Adipocyte (in vitro differentiated cells): ENCODE measurements at places on chromosomes 6 and 20.

DNA sequence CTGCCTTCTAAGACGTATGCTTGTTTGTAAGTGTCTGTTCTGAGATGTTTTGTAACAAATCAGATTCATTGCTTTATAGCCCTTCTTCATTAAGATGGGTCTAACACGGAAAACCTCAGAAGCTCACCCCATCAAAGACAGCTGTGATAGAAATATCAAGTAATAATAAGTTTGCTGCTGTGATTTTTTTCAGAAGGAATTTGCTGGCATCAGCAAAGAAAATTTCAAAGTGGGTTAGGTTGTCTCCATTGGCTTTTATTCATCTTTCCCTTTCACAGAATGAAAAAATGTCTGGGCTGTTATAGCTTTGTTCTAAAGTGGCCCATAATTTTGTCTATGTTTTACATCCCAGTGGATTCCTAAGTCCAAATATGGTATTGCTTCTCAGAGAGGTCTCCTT, 81.4 kb downstream of the SLX4IP start:
- DNase-seq: no peak

GRCh38 chr20:47727170-47727880, 58.0 kb downstream of the SULF2 start:
- DNase-seq: no peak

DNA sequence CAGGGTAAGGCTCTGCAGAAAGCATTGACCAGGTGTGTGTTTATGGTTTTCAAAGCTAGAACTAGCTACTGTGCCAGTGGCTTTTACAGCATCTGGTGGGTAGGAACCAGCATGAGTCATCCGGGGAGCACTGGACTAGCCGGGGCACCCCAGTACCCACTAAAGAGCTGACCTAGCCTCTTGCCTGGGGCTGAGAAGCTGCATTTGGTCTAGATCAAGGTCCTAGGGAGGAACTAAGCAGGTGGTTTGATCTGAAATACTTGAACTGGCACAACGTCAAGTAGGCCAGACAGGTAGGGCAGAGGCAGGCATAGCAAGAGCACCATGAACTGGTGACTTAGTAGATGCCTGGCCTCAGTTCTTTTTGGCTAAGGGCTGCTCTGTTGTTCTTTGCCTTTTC, 109.8 kb upstream of the PTPRK start:
- no peak for DNase-seq

DNA sequence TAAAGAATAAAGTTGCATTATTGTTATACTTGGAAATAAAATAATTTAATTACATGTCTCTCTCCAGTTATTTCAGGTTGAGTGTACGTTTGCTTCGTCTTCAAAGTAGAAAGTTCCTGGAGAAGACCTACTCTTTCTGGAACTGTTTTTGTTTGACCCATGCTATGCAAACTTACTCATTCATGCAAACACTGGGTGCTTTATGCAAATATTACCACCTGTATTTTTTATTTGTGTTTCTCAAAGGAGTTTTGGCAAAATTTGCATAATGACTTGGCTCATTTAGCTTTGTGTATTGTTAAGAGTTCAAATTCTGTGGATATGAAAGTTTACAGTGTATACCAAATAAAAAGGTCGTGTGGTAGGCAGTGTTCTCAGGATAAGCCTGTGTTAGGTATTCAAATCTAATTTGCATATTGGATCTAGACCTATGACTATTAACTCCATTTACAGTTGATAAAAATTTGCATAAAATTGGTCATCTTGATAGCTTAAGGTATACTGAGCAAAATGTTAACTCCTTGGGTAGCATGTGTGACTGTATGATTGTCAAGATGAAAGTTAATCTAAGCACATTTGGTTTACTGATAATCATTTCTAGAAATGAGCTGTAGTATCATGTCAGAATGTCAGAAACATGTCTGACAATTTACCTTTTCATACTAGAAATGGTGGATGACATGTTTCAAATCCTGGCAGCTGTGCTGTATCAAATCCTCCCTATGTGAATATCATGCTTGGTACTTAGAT, 65.2 kb downstream of the CDKAL1 start:
- DNase-seq: no peak

- DNase-seq: no peak
Observed at GRCh38 chr20:32780749-32781655, 18.8 kb downstream of the DNMT3B start.

- DNase-seq: no peak
Observed at GRCh38 chr20:38166703-38167233, 1.7 kb upstream of the TGM2 start.

DNA sequence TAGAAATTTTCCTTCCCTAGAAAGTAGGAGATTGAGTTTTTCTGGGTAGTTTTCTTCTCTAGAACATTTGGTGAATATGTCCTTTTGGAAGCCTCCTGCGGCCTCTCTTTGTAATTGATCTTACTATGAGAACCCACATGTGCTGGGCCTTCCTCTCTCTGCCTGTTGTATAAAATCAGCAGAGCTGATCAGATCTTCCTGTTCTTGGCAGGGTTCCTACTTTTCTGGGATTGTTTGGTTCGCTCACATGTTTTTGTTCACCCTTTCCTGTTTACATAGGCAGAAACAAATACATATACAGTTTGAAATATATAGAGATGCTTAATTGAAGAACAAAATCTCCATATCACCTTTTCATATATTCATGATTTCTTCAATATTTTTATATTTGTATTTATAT, 57.8 kb downstream of the IL22RA2 start:
- peak; percentile 3 for DNase-seq

GRCh38 chr6:152458648-152459644, 178.2 kb downstream of the SYNE1 start:
- no peak for DNase-seq

DNA sequence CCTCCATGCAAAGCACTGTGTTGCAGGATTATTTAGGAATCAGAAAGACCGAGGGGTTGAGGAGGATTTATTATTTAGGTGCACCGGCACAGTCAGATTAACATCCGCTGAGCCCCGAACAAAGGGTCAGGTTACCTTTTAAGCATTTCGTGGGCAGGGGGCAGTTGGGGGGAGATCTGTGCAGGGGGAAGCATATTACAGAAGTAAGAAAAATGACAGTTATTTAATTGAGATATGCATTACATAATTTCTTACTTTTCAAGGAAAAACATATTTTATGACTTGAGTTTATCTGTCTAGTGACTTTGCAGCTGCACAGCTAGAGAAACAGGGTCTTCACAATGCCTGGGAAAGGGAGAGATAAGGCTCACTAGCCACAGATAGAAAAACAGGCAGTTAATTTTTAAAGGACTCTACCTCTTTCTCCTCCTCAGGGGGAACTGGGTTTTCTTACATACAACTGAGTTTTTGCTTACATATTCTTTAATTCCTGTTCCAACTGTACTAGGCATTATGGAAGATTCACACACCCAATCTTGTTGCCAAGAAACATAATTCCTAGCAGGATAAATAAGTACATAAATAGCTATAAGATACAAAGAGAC, 1.7 kb upstream of the HINT3 start:
- no peak for DNase-seq

DNA sequence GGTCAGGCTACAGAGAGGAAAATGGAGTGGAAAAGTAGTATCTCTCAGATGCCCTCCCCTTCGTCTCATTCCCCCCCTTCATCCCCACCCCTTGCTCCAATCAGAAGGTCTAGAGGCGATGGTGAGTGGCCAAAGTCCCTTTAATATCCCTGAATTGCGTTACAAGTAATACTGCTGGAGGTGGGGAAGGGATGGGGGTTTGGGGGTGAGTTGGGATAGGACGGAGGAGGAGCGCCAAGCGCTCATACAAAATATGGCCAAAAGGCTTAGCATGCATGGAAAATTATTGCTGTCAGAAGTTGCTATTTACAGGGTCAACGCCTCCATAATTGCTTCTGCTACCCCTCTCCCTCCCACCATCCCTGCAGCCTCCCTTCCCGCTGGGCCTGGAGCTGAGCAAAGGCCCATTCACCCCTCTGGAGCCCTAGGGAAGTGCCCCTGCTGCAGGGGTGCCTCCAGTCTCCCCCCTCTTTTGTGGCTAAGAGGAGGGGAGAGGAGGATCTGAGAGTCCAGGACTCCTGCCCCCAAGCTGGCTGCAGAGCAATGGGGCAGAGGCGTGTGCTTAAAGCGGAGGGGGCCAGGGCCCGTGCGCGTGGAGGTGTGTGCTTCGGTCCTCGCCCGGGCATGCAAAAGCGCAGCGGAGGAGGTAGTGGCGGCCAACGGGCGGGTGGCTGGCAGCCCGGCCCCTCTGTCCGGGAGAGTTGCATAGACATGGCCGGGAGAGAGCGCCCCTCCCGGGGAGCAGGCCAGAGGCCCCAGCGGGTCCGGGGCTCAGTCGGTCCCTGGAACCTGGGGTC, 8.7 kb upstream of the SRXN1 start:
- no peak for DNase-seq

DNA sequence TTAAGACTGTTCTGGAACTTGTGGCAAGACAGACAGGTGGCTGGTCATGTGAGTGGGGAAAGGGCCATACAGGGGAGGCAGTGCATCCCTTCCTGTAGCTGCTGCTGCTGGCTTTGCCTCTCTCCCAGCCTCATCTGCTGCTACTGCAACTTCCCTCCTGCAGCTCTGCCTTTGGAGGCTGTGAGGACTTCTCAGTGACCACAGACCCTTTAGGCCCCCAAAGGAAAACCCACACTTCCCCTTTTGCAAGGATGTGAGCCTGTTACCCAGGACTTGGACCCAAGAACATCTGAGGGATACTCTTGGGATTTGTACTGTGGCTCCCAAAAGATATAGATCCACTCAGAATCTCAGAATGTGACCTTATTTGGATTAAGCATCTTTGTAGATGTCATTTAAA, 91.0 kb downstream of the TMEM170B start:
- DNase-seq: no peak

DNA sequence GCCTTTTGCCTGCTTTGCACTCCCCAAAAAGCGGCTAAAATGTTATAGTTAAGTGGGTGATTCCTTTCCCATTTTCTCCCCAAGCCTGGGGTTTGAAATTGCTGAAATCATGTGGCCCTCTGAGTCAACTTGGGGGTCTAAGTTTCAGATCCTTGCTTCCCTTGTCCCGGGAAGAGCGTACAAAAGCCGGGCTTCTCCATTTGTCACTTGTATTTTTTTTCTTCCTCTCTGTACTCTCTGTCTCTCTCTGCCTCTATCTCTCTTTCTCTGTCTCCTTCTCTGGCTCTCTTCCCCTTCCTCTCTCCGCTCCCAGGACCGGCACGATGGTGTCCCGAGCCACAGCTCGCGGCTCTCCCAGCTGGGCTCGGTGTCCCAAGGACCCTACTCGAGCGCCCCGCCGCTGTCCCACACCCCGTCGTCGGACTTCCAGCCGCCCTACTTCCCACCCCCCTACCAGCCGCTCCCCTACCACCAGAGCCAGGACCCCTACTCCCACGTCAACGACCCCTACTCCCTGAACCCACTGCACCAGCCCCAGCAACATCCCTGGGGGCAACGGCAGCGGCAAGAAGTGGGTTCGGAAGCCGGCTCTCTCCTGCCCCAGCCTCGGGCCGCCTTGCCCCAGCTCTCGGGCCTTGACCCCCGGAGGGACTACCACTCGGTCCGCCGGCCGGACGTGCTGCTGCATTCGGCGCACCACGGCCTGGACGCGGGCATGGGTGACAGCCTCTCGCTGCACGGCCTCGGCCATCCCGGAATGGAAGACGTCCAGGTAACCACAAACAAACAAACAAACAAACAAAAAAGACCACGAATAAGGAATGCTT, 4.6 kb downstream of the TFAP2B start:
- no peak for DNase-seq

- DNase-seq: no peak
Observed at GRCh38 chr20:24764027-24764793, 184.9 kb upstream of the CST7 start.

DNA sequence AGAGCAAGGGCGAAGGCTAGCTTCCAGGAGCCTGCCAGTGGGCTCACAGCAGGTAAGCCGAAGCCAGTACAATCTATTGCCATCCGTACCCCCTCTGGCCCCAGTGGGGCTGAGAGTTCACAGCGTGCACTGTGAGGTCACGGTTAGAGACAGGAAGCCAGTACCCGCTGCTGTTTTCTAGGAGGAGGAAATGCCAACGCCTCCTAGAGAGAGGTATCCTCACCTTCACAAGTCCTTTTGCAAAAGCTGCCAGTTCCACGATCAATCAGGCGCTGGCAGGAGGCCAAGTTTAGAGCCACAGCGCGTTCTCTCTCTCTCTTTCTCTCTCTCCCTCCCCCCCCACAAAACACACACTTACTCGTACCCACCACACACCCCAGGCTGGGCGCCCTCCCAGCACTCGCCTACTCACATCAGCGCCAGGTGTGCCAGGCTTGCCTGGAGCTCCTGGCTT, 22.5 kb downstream of the COL9A1 start:
- no peak for DNase-seq

- no peak for DNase-seq
Observed at GRCh38 chr20:1320902-1321653, 7.9 kb downstream of the SDCBP2 start.

- no peak for DNase-seq
Observed at GRCh38 chr20:9515741-9516233, 1.4 kb downstream of the LAMP5 start.

DNA sequence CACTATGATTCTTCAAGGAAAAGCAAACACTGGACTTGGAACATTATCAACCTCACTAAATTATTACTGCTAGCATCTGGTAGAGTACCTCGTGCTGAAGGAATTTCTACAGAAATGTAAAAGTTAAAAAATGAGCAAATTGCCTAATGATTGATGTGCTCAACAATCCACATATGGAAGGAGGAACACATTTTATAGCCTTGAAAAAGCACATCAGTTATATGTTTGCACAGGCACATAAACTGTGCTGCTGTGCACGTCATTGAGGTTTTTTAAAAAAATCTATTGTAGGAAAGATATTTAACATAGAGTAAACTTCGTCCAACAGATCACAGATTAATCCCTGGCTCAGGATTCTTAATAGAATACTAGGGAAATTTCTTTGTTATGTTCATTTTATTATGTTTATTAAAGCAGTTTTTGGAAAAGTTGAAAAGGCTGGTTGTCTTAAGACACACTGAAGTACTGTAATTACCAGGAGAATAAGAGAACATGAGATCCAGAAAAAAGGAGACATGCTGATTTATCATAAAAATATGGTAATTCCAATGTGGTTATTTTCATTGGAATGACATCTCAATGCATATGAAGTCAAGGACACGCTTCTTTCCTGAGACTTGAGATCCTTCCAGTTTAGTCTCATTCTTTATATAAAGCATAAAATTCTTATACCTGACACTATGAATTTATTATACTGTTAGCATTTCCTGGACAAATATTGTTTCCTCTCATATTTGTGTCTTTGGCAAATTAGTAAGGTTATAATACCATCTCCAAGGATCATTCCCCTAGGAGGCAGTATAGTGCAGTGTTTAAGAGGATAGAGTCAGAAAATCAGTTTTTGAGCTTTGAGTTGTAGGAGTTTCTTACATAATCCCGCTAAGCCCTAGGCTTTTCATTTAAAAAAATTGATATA, 511.1 kb downstream of the TENT5A start:
- peak; percentile 69 for DNase-seq
